NCI-H345 (cell line): ENCODE measurements at places on chromosomes 5 and 9.

DNA sequence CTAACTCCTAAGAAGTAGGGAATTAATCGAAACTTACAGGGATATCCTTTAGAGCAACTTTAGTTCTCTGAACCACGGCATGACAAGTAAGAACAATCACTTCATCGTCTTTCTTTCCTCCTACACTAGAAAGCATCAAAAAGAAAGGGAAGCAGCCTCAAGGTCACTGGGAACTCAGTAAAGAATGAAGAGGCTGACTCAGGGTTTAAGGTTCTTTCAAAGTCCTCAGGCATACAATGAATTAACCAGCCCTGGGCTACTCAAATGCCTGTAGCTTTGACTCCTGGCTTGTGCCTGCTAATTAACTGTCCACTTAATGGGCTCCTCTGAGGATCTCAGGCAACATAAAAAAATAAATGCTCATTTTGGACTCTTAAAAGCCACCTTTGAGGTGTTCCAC, 102.0 kb downstream of the TRIM32 start:
- no peak for DNase-seq

GRCh38 chr5:133814152-133814551, 154.3 kb downstream of the C5orf15 start:
- DNase-seq = no peak

DNA sequence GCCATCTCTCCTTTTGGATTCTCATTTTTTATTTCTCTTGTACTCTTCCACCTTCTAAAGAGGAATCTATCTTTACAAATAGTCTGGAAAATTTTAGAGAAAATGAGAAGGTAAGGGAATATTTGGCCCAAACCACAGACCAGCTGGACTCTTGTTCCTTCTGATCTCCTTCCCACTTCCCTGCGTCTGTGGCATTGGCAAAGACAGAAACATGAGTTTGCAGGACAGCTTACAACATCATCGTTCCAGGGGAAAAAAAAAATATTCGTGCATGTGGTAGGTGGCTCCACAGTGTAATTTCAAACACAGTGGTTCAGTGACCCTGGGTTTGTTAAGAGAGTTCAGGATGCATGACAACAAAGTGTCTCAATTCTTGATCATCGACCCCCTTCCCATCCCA, 755.0 kb downstream of the DNAH5 start:
- no peak for DNase-seq

GRCh38 chr5:55177078-55177477, 4.1 kb upstream of the CDC20B start:
- DNase-seq = no peak

- DNase-seq = no peak
These were observed 26.9 kb downstream of the PTGES2 start for GRCh38 chr9:128100581-128100980.

GRCh38 chr9:68775003-68775730, 70.1 kb downstream of the PIP5K1B start:
- DNase-seq = no peak
